SJCRH30 (cell line): ENCODE measurements at places on chromosomes 2 and 18. TPM values are rescaled to one million over a fixed set of nuclear protein-coding genes. Genes with fewer than 3 reads are reported as not detected.

COLEC12 gene
- not detected in 2 replicates for total RNA-seq

- no peak for DNase-seq
These were observed 752.2 kb downstream of the GALR1 start for GRCh38 chr18:78001811-78002210.

- no peak for DNase-seq
These were observed 477.1 kb upstream of the TCF4 start for GRCh38 chr18:56065086-56065485.

CCL20 gene
- 4.2 and 4.3 TPM in 2 replicates for total RNA-seq

- DNase-seq: no peak
These were observed 120.7 kb upstream of the ZC3H15 start for GRCh38 chr2:186365406-186365805.

LYPD6B gene
- total RNA-seq: not detected in 2 replicates

DNA sequence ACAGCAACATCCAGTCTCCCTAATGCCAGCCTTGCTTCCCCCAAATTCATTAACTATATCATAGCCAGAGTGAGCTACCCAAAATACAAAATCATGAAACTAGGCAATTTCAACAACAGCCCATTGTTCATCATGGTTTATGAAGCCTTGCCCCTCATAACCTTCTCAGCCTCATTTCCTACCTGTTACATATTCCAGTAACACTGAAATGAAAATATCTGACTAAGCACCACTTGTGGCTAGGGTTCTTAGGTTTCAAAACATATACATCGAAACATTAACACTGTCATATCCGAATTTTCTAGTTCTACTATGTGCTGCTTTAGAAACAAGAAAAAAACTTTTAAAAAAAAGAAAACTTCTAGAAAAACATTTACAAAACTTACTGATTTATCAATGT is 59.5 kb downstream of the ATAD2B start:
- DNase-seq: no peak

DNA sequence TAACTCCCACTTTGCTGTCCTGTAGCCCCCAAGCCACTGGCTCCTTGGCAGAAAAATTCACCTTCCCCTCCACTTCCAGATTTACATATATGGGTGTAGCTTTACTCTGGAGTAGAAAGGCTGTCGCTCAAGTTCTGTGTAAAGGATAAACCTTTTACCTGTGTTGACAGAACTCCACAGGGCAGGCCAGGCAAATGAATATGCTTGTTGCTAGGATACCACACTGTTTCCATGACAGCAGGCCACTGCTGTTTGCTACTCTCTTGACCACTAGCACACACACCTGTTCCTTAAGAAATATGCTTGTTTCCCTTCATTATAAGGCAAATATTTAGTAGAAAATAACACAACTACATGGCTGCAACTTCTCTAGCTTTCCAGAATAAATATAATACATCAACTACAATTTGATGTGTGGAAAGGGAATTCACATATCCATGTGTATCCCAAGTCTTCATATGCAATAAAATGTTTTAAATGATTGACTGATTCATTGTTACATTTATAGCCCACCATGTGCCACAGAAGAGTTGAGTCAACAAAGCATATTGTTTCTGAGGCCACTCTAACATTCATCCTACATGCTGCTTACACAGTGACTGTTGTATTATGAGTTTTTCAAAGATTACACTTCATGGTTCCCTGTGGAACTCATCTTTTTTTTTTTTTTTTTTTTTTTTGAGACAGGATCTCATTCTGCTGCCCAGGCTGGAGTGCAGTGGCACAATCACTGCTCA is 56.2 kb upstream of the ROCK1 start:
- DNase-seq: peak; percentile 10

GRCh38 chr2:46985512-46985911 is 69.9 kb upstream of the MCFD2 start:
- DNase-seq: no peak

HOXD3 gene
- not detected in 2 replicates for total RNA-seq

DNA sequence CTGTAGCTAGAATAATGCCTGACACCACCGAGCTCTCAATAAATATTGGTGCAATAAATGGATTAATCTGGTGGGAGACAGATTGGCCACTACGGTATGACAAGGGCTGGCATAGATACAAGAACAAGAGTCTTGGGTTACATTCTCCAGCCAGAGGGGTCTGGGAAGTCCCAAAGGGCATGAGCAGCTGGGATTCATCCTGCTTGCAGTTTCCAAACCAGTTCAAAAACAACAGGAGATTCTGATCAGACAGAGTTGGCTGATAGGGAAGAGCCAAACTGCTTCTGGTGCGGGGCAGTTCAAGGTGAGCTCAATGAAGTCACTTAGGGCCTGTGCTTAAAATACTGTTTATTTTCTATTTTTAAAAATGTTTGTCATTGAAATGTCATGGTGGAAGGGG is 266.9 kb downstream of the TNS1 start:
- peak; percentile 33 for DNase-seq

C1D gene
- 30.7 and 36.1 TPM in 2 replicates for total RNA-seq

- no peak for DNase-seq
These were observed 222.0 kb downstream of the TMEM182 start for GRCh38 chr2:102983786-102984185.

CPLX4 gene
- total RNA-seq: not detected in 2 replicates

DNA sequence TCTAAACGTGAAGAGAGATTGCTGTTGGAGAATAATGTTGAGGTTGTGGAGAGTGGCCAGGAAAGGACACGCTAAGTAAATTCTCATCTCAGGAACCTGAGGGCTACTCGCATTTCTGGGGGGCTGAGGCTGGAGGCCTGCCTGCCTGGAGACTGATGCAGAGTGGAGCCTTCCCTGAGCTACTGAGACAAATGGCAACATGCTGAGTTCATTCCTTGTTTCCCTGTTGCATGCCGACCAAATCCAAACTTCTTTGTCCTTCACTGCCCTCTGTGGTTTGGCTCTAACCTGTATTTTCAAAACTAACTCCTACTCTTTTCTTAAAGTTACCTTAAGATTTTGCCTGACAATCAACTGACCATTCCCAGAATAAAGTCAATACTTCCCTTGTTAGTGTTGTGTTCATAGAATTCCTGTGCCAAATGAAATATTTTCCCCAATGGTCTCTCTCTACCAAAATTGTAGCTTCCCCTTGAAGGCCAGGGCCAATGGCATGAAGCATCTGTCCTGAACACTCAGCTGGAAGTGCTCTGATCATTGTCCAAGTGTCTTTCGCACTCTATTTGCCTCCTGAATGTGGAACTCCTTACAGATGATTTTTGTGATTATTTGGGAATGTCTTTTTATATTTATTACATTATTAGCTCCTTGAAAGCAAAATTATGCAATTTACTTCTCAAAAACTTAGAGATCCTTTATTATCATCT is 1085.6 kb downstream of the SOCS6 start:
- DNase-seq: no peak

DYNC2LI1 gene
- 13.9 and 14.8 TPM in 2 replicates for total RNA-seq

- no peak for DNase-seq
These were observed 428.3 kb downstream of the MBD2 start for GRCh38 chr18:53796040-53796729.
